ENCODE measurements at places on chromosomes 4 and X.

- no peak for DNase-seq
These were observed 1044.2 kb downstream of the GLUD2 start for GRCh38 chrX:122091571-122091970.

- no peak for DNase-seq
These were observed 31.2 kb upstream of the PAGE1 start for GRCh38 chrX:49726966-49727365.

DNA sequence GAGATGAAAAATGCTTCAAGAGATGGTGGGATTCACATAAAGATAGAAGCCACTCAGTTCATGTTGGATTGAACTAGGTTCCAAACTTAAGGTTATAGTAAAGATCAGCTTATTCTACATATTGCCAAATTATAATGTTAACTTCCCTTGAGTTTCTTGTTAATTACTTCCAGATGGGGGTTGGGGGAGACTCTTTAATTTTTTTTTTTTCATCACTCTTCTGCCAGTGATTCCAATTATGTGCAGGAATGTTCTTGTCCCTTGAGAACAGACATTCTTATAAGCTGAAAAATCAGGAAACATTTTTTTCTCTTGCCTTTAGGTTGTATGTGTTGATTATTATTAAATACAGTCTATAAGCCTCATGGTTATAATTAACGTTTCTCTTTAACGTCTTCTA is 30.0 kb downstream of the MND1 start:
- DNase-seq = no peak

GRCh38 chr4:186740822-186741221 is 17.2 kb upstream of the FAT1 start:
- no peak for DNase-seq

GRCh38 chr4:105710012-105710600 is 1.5 kb downstream of the GSTCD start:
- no peak for DNase-seq

- DNase-seq = no peak
These were observed 1.1 kb downstream of the KLHL15 start for GRCh38 chrX:24025741-24026403.

All from Panc1 (cell line).